Stromal cell of bone marrow (primary cell): ENCODE measurements at places on chromosomes 16 and 17.

DNA sequence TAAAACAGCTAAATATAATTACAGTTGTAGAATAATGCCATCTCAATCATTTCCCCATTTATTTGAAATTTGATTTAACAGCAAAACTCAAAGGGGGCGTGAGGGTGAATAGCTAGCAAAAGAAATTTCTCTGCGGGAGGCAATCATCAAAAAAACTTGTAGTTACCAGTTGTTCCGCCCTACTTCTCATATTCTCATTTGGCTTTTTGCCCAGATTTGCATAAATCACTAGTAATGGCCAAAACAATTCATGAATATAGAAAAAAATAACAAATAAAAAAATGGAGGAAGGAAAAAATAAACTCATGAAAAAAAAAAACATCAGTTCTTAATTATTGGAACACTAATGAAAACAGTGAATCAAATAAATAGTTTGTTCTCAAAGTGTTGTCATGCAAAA, 722.6 kb upstream of the KIF2B start:
- no peak for DNase-seq

- DNase-seq = no peak
Measured at GRCh38 chr16:83447560-83447959, 360.2 kb upstream of the HSBP1 start.

DNA sequence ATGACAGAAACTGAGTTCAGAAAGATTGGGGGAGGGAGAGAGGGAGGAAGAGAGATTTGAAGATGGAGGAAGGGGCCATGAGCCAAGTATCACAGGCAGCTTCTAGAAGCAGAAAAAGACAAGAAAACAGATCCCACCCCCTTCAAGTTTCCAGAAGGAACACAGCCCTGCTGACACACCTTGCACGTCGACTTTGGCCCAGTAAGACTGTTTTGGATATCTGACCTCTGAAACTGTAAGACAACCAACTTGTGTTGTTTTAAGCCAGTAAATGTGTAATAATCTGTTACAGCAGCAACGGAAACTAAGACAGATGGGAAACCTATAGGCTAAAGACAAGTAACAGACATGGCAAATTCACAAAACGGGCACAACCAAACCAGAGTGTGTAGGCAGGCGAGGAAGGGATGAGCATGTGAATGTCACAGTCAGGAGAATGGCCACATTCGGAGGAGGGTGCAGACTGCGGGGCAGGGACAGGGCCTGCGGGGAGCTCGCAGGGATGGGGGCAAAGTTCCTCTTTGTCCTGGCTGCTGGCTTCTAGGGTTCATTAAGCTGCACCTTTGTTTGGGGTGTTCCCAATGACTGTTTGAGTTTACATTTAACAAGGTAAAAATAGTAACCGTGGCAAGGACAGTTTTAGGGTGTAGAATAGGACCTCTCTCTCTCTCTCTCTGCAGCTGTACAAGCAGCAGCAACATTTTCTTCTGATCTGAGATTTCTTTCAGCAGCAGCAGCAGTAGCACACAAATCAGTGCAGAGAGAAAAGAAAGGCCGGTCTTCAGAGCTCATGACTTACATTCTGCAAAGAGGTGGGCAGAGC, 18.3 kb upstream of the ATP2C2 start:
- no peak for DNase-seq

GRCh38 chr16:64916051-64916450, 205.8 kb downstream of the CDH11 start:
- no peak for DNase-seq

- DNase-seq = no peak
Measured at GRCh38 chr16:73054813-73055482, 7.0 kb upstream of the ZFHX3 start.

DNA sequence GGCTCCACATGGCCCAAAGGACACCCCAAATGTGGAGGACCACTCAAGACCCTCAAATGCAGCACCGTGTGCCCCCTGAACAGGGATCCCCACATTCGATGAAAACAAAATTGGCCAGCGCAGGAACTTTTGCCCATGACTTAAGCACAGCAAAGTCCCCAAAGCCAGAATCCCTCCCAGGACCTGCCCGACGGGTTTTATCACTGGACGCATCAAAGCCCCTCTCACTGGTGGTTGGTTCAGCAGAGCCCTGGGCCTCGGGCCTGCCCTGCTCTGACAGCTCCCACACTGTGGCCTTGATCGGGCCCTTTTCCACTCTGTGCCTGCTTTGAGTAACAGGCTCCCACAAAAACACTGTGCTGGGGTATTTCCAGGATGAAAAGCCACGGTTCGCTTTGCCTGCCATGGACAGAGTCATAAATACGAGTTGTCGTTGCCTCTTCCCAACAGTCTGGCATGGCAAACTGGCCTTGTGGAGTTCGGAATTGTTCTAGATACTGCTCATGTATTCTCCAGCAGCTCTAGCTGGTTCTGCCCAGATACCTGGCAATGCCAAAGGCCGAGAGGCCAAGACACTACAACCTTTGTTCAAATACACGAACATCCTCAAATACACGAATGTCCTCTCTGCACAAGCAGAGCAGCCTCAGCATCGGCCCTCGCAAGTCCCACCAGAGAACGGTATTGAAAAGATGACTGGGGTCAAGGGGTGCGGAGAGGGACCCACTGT, 46.4 kb downstream of the TBC1D16 start:
- DNase-seq = no peak

GRCh38 chr17:34413443-34414119, 50.5 kb upstream of the CCL1 start:
- no peak for DNase-seq

DNA sequence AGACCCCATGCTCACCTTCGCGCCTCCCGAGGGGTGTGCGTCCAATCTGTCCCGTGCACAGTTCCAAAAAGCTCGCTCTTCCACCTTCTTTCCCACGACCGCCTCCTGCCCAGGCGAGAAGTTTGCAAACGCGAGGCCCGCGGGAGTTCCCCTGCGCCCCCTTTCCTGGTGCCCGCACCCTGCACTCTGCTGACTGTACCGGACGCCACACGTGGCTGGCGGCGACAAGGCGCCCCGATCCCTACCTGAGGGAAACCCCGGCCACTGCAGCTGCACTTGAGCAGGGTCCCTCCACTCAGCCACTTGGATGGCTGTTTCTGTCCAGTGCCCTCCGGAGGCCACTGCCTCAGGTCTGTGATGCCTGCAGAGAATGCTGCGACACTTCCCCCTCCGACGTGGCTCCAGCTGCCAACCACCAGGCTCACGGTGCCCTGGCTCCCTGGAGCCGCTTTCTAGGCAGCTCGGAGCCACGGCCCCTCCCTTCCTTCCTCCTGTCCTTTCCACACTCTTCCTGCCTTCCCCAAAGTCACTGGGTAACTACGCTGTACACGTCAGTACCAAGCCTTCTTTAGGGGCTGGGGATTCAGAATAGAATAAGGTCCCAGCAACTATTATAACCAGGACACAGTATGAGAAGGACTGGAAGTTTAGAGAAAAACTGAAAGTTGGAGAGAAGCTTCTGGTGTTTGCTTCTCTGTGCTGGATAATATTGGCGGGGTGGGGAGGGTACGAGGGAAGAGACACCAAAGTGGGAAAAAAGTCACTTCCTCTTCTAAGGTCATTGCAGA, at the start of gene MLKL:
TSS of gene MLKL (minus strand) at position 425 of the 788 bp plus-strand sequence. CDS start 5,105 bp downstream, outside the sequence.
- peak; percentile 38 for DNase-seq

GRCh38 chr16:46620266-46621005, 743 bp downstream of the SHCBP1 start:
- no peak for DNase-seq

DNA sequence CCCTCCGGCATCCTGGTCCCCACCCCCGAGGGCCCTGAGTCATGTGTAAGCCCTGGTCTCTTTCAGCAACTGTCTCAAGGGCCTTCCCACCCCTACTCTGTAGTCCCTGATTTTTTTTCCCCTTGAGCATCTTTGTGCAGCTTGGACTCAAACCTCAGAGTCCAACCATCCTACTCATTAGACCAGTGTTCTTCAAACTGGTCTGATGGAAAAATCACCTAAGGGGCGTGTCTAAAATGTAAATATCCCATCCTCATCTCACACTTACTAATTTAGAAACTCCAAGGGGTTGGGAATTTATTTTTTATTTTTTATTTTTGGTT, 624 bp downstream of the G6PC3 start:
- no peak for DNase-seq

- no peak for DNase-seq
Measured at GRCh38 chr17:61294777-61295176, 104.9 kb upstream of the TBX2 start.

- no peak for DNase-seq
Measured at GRCh38 chr16:77596261-77596660, 126.1 kb upstream of the NUDT7 start.
